Activated CD8-positive, alpha-beta T cell treated with anti-CD3 and anti-CD28 coated beads for 36 hours (primary cell): ENCODE measurements at places on chromosomes 12 and 14. TPM values are rescaled to one million over a fixed set of nuclear protein-coding genes. Genes with fewer than 3 reads are reported as not detected.

The SERPINA10 gene
- not detected for total RNA-seq

- peaks cover 3% of the 10 kb centered on the region for H3K36me3 ChIP-seq
- no peaks in the 10 kb centered on the region for H3K27me3 ChIP-seq
- no peak overlapping the region for H3K4me3 ChIP-seq
- peak; percentile 15 for DNase-seq
Observed at GRCh38 chr14:103719751-103720150, 4.1 kb downstream of the ZFYVE21 start.

The KRT2 gene
- total RNA-seq, result not detected

- H3K27me3 ChIP-seq, result peaks cover 21% of the 10 kb centered on the region
- no peak overlapping the region for H3K27ac ChIP-seq
- no peak overlapping the region for H3K4me3 ChIP-seq
Observed at GRCh38 chr14:100830681-100831080, 4.8 kb downstream of the MEG3 start.
